ENCODE measurements at places on chromosomes 2 and 18.

- DNase-seq, result no peak
Observed at GRCh38 chr18:68186039-68186438, 528.9 kb downstream of the TMX3 start.

DNA sequence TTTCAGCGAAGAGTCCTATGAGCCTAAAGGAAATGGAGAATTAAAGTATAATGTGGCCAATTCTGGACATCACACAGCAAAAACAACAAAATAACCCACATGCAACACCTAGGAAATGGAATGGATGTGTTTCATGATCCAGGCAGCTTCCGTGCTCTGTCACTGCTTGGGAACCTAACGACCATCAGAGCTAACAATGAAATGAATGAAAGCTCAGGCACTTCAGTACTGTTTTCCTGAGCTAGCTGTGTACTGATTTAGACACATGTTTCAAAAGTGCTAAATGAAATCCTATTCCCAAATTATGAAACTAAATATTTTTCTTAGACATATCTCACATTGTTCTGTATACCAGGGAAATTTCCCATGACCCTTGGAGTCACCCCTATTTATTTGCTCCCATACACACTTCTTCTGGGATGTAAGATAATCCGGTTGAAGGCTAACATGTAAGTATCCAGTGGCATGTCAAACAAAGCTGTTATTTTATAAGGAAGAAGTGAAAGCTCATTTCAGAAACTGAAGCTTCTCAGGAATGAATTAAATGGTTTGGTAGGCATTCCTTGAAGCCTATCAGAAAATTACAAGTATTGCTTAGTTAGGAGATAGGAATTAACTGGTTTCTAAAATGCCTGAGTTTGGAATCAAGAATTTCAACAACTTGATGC is 108.5 kb upstream of the RND3 start:
- no peak for DNase-seq

DNA sequence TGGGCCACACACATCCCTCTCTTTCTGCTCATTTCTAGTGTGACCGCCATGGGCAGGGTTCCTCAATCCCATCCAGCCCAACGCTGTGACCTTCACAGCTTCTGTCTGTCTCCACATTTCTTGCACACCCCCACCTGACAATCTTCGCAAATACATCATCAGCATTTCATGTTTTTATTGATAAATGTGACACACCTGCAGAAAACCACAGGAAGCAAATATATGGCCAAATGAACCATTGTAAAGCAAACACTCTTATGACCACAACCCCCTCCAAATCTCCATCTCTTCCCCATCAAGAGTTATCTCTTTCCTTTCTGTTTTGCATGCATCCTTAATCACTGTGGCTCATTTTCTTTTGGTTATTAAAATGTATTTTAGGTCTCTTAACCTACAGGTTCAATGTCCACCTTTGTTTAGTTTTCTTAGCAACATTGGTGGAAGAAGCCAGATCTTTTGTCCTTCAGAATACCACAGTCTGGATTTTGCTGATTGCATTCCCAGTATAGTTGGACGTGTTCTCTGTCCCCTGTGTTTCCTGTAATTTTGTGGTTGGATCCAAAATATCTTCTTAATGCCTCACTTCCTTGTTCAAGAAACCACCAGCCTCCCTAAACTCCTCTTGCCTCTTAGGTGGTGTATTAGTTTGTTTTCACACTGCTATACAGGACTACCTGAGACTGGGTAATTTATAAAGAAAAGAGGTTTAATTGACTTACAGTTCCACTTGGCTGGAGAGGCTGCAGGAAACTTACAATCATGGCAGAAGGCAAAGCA is 9.8 kb upstream of the NCK2 start:
- DNase-seq, result no peak

DNA sequence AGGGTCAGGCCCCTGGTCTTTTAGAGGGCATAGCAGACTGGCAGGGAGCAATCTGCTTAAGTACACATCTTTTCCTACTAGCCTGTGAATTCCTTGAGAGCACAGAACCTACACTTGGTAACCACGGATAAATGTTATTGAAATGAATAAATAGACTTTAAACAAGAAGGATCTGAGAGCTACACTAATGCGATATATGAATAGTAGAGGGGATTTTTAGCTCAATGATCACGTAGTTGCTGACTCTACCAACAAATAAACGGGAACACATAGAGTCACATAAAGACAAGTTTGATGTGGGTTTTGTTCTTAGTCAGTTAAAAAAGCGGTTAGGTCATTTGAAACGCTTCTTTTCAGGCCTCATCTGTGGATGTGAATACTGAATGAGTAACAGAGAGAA is 290.3 kb upstream of the CCDC68 start:
- DNase-seq, result no peak

DNA sequence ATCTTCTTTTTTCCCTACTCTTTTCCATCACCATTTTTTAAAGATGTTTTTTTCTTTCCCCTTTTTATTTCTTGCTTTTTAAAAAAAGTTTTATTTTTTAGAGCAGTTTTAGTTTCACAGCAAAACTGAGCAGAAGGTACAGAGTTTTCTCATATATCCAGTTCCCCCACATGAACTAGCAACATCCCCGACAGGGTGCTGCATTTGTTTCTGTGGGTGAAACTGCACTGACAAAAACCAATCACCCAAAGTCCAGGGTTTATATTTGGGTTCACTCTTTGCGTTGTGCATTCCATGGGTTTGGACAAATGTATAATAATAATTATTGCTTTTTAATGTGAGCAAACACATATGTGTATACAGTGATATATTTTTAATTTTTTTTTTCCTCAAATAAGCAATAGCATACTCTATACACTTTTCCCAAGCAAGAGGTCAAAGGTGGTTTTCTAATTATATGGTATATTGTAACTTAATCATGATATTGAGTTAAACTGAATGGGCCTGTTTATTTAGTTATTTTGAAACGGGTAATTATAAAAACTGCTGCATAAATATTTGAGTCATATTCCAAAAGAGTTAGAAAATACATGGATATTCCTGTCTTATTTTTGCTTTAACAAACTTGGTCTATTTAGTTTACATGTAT is 50.3 kb downstream of the NCK2 start:
- no peak for DNase-seq

GRCh38 chr2:242053921-242054320 is 184.4 kb downstream of the RTP5 start:
- no peak for DNase-seq

DNA sequence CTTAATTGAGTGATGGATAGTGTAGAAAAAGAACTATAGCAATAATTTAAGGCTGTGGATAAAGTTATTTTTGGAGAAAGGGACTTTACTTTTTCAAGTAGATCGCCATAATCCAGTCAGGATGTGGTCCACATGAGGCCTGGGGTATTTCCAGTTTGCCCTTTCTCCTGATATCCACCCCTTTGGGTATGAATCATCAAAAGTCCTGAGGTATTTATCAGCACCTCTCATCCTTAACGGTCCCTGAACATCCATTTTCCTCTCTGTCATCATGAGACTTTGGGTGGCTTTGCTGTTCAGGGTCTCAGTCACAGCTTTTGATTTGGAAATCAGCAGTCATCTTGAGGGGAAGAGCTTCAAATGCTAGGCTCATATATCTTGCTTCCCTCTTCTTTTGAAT is 39.3 kb upstream of the ELAC1 start:
- no peak for DNase-seq

GRCh38 chr2:44939106-44940048 is 2.1 kb upstream of the SIX3 start:
- DNase-seq, result no peak

DNA sequence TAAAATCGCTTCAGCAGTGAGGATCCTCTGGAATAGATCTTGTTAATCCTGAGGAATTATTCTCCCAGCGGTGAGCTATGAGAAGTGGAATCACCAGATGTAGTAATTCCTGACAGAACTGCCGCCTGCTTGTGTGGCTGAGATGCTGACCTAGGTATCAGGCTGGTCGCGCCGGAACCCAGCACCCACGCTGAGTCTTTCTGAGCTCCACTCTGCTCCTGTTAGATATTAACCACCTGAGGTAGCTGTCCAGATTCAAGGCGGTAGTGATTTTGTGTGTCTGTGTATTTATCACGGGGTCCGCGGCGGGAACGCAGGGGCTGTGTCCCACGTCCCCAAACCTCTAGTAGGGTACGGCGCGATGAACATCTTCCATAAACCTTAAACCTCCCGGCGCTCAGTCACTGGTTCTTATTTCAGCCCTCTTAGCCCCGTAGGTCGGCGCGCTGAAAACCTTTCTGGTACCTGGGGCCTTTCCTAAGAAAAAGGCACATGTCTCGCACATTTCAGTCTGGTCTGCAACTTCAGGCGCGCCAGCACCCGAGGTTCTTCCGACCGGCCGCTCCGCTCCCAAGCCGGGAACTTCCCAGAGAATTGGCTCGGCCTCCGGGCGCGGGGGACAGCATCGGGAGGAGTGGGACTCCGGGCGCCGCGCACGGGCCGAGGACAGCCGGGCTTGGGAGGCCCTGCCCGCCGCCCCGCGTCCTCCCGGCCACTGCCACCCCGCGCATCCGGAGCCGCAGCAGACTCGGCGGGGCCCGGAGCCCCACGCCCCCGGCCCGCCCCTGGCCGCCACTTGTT is 542 bp upstream of the CNNM3 start:
- no peak for DNase-seq

- no peak for DNase-seq
Observed at GRCh38 chr18:71242981-71243380, 954.1 kb downstream of the SOCS6 start.

GRCh38 chr18:55781481-55781957 is 193.5 kb upstream of the TCF4 start:
- DNase-seq, result peak; percentile 50

- no peak for DNase-seq
Observed at GRCh38 chr2:196248467-196249094, 77.2 kb upstream of the STK17B start.

GRCh38 chr18:11689669-11690565 is 853 bp downstream of the GNAL start:
- peak; percentile 48 for DNase-seq

- DNase-seq, result peak; percentile 44
Observed at GRCh38 chr2:205139822-205140463, 542.4 kb upstream of the NRP2 start.

DNA sequence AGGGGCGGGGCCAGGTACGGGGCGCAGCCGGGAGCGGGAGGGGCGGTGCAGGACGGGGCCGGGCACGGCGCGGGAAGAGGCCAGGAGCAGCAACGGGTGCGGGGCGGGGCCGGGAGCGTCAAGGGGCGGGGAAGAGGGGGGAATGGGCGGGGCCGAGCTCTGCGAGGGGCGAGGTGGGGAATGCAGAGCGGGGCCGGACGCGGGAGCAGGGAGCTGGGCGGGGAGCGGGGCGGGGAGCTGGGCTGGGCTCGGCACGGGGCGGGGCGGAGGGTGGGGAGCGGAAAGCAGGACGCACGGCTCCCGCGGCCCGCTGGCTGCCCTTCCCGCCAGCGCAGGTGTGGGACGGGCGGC is at the start of gene IMPA2:
IMPA2 (plus strand) TSS at position 316 of the 351 bp plus-strand sequence. CDS start 163 bp downstream, outside the sequence.
- no peak for DNase-seq

DNA sequence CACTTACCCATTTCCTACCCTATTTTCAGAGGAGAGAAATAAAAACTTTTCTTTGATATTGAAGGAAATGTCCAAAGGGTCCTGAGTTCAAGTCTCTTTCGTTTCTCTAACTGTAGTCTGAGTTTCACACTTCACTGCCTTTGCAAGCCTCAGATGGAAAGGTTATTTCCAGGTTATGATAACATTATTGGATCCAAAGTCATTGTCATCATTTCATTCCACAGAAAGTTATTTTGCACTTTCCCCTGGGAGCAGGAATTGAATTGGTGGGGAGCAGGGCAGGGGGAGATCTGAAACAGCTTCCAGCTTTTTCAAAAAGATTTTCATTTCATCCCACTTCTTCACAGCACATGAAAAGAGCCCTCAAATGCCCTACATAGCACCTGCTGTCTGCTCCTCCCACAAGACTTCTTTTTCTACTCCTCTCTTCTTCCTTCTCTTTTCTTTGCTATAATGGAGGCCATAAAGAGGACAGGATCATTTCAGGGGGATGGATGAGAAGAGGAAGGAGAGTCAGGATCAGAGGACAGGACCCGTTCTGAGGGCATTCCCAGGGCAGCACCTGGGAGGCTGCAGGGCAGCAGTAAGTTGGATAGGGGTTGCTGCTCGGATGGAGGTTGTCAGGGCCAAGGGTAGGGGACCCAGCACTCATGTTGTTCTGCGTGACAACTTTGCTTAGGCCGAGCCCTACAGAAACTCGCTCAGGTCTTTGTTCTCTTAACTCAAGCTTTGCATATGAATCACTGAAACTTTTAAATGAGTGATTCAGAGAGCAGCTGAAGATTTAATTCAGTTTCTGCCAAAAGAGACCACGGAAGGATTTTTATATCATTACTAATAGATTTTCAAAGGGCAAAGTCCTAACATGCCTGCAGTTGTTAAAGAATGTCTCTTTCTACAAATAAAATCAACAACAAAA is 11.4 kb upstream of the GALNT5 start:
- DNase-seq, result no peak

DNA sequence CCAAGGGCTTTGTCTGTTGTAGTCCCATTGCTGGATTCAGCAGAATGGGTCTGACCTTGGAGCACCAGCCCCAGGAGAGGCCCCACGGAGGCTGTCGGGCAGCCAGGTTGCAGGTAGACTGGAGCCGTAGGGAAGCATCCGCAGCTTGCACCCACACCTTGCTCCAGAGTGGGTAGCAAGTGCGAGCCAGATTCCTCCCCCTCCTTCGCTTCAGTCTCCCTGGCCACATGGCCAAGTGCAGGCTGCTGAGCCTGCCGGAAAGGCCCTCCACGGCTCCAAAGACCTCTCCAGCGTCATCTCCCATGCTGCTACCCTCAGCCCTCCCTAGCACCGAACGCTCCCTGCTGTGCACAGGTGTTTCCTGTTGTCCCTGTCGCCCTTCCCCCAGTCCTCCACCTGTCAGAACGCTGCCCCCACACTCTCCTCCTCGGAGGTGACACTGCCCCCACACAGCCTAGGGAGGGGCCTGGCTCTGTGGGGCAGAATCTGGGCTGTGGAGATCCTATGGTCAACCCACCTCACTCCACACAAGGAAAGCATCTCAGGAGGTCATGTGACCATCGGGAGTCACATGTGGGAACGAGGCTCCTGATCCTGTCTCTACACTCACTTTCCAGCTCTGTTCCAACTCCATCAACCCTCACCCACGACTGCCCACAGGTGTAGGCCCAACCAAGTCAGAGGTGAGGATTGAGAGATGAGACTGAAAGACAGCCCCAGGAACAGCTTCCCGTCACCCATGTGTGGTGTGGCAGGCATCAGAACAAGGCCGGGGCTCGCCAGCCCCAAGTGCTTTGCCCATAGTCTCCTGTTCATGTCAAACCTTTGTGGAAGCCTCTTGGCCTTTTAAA is 8.3 kb downstream of the KCNF1 start:
- no peak for DNase-seq

GRCh38 chr2:217928324-217929181 is 74.2 kb downstream of the TNS1 start:
- peak; percentile 70 for DNase-seq

- no peak for DNase-seq
Observed at GRCh38 chr2:37711308-37711731, 39.9 kb upstream of the CDC42EP3 start.

All from Right ventricle myocardium superior (tissue), 1 donor.